Stimulated activated CD4-positive, alpha-beta T cell treated with anti-CD3 and anti-CD28 coated beads, Interleukin-12 subunit alpha, Interleukin-12 subunit beta, amount 100 ng/mL, for 4 hours (primary cell): ENCODE measurements at places on chromosomes 3 and 15.

DNA sequence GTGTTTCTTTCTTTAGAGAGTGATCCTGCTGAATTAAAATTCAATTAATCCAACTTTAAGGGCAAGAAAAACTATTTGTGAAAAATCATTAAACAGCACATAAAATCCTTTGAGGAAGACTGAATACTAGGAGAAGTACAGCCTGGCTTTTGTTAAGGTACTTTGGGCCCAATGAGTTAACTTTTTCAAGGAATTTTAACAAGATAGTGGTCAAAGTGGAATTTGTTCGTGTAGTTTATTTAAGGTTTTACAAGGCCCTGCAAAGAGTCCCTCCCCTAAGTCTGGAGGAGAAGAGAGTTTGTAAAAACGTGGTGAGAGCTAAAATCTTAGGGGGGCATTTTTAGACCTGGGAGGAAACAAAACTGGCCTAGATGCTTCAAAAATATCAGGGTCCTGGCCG lies 26.0 kb upstream of the TRIM71 start:
- DNase-seq = no peak

DNA sequence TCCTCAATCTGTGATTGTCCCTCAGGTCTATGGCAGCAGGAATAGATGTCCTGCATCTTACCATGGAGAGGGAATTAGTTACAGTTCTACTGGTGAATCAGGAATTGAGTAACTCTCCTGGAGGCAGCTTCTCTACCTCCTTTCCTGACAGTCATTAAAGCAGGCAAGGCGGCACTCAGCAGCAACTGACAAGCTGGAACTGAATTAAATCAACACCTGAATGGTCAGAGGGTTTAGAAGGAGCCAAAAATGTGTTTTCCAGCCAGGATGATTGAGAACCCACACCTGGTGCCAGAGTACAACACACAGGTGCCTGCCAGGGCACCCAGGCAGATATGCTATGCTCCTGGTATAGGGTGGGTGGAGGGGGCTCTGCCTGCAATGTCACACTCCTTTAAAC lies 43.1 kb upstream of the TIPARP start:
- DNase-seq = no peak

GRCh38 chr3:138945709-138946662 lies 951 bp downstream of the FOXL2 start:
- no peak for DNase-seq

- DNase-seq = no peak
These were observed 19.8 kb downstream of the MAP4 start for GRCh38 chr3:47996440-47996839.
